Right hindlimb (tissue), 1 donor: ENCODE measurements at places on chromosomes 12 and 14.

DNA sequence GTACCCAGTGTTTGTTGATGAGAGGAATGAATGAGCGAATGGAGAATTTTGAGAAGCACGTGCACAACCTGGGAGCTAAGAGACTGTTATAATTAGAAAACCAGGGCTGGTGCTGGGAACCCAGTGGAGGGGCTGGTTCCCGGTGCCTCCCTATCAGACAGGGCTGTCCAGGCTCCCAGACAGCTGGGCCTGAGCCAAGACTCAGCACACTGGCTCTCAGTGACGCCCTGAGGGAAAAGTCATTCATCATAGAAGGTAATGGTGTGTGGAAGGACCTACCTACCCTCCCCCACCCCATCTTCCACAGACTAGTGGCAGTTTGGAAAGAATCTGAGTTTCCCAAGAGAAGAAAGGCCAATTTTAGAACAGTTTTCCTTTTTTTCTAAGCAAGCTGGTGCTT lies 34.7 kb downstream of the KCNA5 start:
- no peak for DNase-seq

DNA sequence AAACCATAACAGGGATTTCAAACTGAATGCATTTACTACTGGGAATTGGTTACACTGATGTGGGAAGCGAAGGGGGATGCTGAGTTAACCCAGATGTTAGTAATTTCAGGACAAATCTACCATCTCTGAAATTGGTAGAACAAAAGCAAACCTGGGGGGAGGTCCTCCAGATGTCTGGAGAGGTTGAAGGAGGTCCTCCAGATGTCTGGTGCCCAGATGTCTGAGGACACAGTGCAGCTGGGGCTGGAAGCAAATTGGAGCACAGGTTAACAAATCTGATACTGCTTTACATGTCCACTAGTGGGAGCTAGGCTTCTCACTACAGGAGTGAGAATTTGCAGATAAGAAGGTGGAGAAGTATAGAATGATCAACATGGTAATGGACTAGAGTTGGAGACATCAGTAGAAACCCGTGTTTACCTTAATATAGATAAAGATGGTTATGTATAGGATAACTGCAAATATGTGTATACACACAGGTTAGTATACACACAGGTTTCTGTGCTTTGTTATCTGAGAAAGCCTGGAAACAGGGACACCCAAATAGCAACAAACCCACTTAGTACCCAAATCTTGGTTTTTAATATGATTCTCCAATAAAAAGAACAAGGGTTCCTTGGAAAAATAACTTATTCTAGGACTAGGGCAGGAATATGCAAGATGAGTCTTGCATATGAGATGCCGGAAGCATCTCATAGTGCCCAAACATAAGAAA lies 162.5 kb downstream of the C12orf50 start:
- DNase-seq: peak; percentile 29

- DNase-seq: no peak
These were observed 16.9 kb downstream of the PPP4R3A start for GRCh38 chr14:91493169-91493568.

- DNase-seq: peak; percentile 65
These were observed 14.0 kb upstream of the TBX3 start for GRCh38 chr12:114697741-114698565.

DNA sequence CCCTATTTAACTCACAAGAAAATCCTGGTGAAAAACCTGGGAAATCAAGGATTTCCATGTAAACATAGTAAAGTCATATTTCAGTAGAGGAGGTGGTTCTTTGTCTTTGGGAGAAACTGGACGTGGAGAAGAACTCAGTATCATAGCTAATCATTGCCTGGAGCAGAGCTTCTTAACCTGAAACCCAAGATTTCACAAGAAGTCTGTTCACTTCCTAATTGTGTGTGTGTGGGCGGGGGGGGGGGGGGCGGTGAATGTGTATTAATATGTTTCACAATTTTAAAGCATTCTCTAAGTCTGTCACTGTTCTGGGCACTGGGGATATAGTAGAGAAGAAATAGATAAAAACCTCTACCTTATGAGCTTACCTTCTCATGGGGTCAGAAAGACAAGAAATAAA lies 96.7 kb upstream of the PPP4R3A start:
- no peak for DNase-seq

- no peak for DNase-seq
These were observed 1.3 kb downstream of the PNP start for GRCh38 chr14:20470603-20470901.

DNA sequence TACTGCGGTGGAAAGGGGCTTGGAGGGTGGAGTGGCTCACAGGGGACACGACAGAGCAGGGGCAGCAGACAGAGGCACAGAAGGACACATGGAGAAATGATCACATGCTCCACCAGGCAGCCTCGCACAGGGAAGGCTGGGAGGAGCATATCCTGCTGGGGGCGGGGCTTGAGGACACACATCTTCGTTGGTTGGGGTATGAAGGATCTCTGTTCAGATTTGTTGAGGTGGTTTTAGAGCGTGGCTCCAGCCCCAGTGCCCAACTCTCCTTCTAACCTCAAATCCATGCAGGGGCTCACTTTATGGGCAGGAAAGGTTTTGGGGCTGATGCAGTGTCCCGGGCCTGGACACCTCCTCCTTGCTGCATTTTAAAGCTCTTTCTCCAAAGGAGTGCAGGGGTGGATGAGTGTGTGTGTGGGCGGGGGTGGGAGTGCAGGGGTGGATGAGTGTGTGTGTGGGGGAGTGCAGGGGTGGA lies 733 bp upstream of the P3H3 start:
- DNase-seq: peak; percentile 92

GRCh38 chr12:108973629-108974152 lies 47.2 kb downstream of the SVOP start:
- DNase-seq: no peak

DNA sequence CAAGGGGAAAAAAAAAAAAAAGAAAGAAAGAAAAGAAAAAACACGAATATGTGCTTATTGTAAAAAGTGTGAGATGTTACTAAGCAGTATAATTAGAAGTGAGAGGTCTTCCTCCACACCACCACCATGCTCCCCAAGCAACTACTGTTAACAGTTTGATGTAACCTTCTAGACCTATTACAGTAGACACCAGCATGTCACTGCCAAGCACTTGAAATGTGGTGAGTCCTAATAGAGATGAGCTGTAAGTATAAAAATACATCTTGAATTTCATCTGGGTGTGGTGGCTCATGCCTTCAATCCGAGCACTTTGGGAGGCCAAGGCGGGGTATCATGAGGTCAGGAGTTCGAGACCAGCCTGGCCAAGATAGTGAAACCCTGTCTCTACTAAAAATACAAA lies 8.1 kb upstream of the SNRNP35 start:
- no peak for DNase-seq

- DNase-seq: peak; percentile 51
These were observed 17.1 kb downstream of the DEGS2 start for GRCh38 chr14:100142073-100143040.

DNA sequence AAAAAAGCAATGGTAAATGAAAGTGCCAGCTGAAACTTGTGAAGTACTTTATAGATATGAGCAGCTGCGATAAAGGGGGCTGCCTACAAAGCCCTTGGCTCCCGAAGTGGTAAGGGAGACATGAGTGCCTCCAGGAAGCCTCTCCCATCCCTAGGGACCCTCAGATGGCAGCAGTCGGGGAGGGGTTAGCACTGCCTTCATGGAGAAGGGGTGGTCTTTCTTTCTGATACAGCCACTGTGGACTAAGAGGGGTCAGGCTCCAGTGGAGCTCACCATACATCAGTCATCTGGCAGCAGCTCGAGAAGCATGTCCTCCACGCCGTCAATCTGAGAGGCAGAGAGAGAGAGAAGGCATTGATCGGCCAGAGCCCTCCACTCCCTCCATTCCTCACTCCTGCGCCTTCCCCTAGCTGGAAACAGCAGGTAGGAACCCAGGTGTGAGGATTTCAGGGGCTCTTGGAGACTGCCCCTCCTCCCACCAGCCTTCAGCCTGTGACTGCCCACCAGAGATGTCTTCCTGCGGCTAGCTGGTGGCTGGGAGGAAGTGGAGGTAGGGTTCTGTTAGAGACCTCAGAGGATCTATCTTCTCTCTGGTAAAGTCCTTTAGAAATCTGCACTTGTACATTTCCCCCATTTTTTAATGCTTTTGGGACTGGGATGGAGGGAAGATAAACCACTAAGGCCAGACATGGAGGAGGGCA lies 2.3 kb downstream of the TCL1A start:
- DNase-seq: no peak

- DNase-seq: no peak
These were observed 10.6 kb upstream of the NCOR2 start for GRCh38 chr12:124577986-124578385.

GRCh38 chr12:103997286-103997900 lies 31.7 kb downstream of the TDG start:
- no peak for DNase-seq

GRCh38 chr14:60981633-60982455 lies 799 bp downstream of the SLC38A6 start:
- no peak for DNase-seq

DNA sequence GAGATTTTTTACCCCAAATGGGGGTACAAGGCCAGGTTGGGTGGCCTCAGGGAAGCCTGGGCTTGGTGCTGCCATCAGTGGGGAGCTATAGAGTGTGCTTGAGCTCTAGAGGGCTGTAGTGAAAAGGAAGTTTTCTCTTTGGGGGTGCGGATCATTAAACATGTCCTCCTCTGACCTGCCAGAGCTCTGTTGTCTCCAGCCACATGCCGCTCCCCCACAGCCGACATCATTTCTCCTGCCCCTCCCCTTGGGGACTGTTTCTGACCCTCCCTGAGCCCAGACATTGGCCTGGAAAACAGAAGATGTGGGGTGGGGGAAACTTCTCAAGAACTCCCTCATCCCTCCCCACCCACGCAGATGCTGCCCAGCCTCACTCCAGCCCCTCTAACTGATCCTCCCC lies 25.3 kb downstream of the DTX1 start:
- no peak for DNase-seq

DNA sequence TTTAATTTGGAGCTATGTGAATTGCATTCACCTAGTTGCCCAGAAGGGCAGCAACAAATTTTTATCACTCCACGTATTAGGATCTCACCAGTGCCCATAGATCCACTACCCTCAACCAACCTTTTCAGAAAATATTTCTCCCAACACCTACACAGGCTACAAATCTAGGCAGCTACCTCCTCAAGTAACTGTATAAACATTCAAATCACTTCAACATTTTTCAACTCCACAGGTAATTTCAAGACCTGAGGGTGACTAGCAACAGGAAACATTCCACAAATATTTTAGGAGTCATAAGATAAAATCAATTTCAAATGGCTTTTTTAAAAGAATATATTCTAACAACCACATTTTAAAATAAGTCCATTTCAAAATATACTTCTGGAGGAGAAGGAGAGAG lies 12.9 kb downstream of the PHLDA1 start:
- DNase-seq: no peak

DNA sequence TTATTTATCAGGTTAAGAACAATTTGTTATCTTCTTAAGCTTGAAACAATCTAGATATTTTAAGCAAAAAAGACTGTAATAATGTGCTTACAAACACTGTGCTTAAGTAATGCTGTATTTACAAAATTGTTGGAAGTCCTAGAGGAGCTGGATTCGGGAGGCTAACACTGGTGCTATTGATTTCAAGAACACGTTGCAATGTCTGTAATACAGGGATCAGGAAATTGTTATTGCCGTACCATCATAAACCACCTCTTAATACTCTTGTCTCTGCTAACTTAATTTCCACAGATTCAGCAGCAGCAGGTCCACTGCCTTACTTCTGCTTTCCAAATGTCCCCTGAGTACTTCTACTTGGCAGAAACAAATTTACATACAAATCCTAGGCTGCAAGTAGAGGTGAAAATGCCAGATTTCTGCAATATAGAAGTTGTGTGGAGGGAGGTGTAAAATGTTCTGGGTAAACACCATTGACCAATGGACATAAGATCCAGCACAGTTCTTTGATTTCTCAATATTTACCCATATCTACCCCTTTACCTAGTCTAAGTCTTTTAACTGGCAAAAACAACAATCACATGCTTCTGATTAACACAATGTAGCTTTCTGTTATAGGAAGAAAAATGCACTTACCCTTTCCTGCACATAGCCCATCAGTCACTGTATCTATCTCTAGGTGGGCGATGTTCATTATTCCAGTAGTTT lies 663.4 kb downstream of the TMTC2 start:
- DNase-seq: no peak

GRCh38 chr14:63174760-63175191 lies 29.5 kb upstream of the RHOJ start:
- DNase-seq: peak; percentile 40

- no peak for DNase-seq
These were observed 385.9 kb downstream of the BMP4 start for GRCh38 chr14:53570411-53571387.

GRCh38 chr14:69701291-69701690 lies 65.7 kb upstream of the SRSF5 start:
- no peak for DNase-seq

GRCh38 chr14:91654836-91655235 lies 77.0 kb downstream of the CATSPERB start:
- DNase-seq: no peak

GRCh38 chr12:110874781-110875180 lies 28.0 kb downstream of the CCDC63 start:
- DNase-seq: no peak

GRCh38 chr12:52837781-52838608 lies 3.9 kb upstream of the KRT79 start:
- DNase-seq: no peak

- DNase-seq: no peak
These were observed 248.1 kb downstream of the GLT1D1 start for GRCh38 chr12:129101404-129101803.

GRCh38 chr12:73445658-73446324 lies 1091.8 kb upstream of the ATXN7L3B start:
- DNase-seq: no peak

GRCh38 chr14:44961151-44961553 lies 595 bp downstream of the KLHL28 start:
- peak; percentile 74 for DNase-seq

GRCh38 chr12:87828382-87828973 lies 200.7 kb downstream of the C12orf50 start:
- no peak for DNase-seq

- no peak for DNase-seq
These were observed 95.8 kb downstream of the SLC15A4 start for GRCh38 chr12:128727999-128728398.

- no peak for DNase-seq
These were observed 6.3 kb downstream of the RACGAP1 start for GRCh38 chr12:50018968-50019367.

DNA sequence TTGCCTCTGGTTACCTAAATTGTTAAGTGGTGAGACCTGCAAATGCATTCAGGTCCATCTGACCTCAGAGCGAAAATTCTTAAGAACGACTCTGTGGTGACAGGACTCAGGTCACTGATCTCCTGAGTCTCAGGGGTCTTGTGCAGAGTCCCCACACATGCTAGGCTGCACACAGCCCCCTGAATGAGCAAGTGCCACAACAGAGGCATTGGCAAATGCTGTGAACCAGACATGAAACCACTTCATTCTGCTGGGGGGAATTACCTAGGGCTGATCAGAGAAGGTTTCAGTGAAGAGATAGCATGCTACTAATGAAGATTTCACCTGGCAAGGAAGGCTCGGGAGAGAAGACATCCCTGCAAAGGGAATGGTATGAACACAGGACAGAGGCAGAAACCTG lies 281.6 kb downstream of the ITPR2 start:
- DNase-seq: no peak

GRCh38 chr12:51188359-51189051 lies 15.6 kb upstream of the TFCP2 start:
- no peak for DNase-seq

- DNase-seq: peak; percentile 47
These were observed 1.2 kb upstream of the PTGER2 start for GRCh38 chr14:52312931-52313355.
